ENCODE measurements at places on chromosomes 16 and 17.

DNA sequence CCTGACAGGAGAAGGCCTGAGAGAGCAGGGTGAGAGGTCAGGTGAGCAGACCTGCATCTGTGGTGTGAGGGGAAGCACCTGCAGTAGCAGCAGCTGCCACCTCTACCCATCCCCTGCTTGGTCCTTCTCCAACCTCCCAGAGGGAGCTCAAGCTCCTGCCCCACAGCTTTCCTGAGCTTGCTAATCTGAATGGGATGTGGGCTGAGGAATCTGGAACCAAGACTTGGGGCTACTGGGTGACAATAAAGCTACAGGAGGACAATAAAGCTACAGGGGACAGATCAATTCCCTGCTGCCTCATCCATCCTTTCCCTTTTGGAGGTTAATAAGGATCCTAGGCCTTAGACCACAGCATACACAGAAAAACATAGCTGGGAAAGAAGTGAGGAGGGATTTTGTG lies 4.9 kb upstream of the TBX4 start:
- no peak for DNase-seq

- no peak for DNase-seq
Observed at GRCh38 chr17:76142039-76142584, 1.1 kb upstream of the FOXJ1 start.

GRCh38 chr16:4683255-4684057 lies 9.9 kb upstream of the NUDT16L1 start:
- DNase-seq: no peak

DNA sequence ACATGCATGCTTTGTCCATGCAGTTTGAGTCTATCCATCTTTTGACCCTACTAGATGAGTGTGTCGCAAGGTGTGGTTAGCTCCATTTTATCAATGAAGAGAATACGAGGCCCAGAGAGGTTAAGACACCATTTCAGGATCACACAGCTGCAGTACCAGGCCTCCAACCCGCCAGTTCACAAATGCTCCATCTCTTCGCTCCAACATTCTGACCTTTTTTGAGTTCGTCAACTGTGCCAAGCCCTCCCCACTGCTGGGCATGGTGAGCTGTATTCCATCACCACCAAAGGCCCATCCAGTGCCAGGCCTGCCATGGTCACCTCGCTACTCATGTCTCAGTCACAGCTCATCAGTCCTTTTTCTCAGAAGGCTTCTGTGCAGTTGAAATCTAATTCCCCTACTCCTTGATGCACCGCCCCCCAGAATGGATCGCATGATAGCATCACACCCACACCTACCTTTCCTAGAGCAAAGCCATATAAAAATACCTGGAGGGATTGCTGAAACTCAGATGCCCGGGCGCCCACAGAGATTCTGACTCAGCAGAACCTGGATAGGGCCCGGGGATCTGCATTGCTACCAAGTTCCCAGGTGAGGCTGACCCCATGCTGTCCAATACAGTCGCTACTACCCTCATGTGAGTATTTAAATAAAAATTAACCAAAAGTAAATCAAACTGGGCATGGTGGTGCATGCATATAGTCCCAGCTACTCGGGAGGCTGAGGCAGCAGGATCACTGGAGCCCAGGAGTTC lies 38.0 kb downstream of the ZNF423 start:
- DNase-seq: no peak

- DNase-seq: no peak
Observed at GRCh38 chr16:83958137-83958845, 5.3 kb downstream of the OSGIN1 start.

- DNase-seq: no peak
Observed at GRCh38 chr16:12646490-12647274, 157.0 kb downstream of the CPPED1 start.

GRCh38 chr16:77788181-77789084 lies at the start of gene VAT1L:
VAT1L (plus strand) TSS chr16:77788564; CDS start chr16:77788683, 119 bp downstream.
- DNase-seq: no peak

DNA sequence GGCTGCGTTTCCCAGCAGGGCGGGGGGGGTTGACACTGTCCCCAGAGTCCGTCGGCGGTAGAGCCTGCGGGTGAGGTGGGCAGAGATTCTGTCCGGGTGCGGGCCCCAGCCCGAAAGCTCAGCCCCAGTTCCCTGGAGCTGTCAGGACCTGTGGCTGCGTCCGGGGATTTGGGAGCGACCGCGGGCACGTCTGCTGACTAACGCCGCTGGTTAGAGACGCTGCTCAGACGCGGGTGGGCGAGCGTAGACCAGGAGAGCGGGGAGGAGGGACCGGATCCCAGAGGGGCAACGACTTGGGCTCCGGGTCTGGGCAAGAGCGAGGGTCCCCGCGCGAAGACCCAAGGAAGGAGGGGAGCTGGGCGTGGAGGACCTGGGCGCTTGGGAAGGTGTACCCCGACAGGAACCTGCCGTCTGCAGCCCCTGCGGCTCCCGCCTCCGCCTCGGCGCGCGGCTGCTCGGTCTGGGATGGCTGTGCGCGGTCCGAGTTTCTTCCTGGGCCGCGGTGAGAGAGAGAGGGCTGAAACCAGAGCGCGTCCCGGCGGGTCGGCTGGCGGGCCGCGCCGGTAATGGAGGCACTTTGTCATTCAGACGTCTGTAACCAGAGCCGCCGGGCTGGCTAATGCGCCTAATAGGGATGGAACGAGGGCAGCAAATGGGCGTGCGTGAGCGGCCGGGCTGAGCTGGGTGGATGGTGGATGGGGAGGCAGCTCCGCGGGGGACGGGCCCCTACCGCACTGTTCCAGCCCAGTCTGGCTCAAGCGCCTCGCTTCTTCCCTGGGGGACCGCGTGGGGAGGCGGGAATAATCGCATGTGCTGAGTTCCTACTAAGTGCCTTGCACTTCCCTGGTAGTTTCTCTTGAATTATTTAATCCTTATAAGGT lies 2.3 kb downstream of the NGFR start:
- DNase-seq: peak; percentile 70

GRCh38 chr17:57085448-57086068 lies 512 bp downstream of the AKAP1 start:
- DNase-seq: peak; percentile 69

- DNase-seq: no peak
Observed at GRCh38 chr16:77359065-77359502, 75.8 kb downstream of the ADAMTS18 start.

DNA sequence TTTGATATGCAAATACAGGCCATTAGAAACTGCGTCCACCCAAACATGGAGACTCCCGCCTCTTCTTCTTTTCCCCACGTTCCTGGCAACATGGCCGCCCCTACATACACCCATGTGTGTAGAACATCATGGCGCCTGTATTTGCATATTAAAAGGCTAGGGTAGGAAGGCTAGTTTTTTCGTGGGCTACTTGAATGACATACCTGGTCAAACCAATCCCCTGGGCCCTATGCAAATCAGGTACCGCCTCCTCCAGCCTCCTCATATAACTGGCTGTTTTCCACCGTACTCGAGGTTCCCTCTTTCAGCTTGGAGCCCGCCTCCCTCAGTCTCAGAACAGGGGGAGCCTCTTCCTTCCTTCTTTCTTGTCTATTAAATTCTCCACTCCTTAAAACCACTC lies 840 bp upstream of the CD300LB start:
- DNase-seq: peak; percentile 5

GRCh38 chr16:2526135-2526534 lies 5.1 kb downstream of the CEMP1 start:
- DNase-seq: no peak

- DNase-seq: no peak
Observed at GRCh38 chr16:12089492-12090150, 113.1 kb downstream of the SNX29 start.

DNA sequence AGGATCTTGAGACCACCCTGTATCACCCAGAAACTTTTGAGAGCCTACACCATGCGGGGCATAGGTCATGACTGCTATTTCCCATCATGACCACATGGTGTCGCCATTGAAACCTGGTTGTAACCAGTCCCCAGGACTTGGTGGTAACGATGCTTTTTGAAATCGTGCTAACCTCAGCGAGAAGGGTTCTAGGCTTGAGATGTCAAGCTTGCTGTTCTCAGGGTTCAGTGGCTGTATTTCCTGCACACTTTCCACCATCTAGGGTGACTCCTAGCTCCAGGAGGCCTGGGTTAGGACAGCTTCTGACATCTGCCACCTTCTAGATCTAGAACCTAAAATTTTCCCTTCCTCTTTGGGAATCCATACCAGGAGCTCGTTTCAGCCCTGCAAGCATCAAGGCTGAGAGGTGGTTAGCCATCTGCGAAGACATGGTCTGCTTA lies 13.0 kb upstream of the SPNS3 start:
- DNase-seq: no peak

DNA sequence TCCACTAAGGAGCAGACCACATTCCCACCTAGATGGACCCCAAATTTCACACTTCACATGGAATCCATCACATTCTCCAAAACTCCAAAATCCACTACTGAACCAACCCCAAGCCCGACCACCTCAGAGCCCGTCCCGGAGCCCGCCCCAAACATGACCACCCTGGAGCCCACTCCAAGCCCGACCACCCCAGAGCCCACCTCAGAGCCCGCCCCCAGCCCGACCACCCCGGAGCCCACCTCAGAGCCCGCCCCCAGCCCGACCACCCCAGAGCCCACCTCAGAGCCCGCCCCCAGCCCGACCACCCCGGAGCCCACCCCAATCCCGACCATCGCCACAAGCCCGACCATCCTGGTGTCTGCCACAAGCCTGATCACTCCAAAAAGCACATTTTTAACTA lies 1.6 kb downstream of the GP1BA start:
- DNase-seq: no peak

GRCh38 chr16:82187829-82188228 lies 17.8 kb upstream of the MPHOSPH6 start:
- no peak for DNase-seq

DNA sequence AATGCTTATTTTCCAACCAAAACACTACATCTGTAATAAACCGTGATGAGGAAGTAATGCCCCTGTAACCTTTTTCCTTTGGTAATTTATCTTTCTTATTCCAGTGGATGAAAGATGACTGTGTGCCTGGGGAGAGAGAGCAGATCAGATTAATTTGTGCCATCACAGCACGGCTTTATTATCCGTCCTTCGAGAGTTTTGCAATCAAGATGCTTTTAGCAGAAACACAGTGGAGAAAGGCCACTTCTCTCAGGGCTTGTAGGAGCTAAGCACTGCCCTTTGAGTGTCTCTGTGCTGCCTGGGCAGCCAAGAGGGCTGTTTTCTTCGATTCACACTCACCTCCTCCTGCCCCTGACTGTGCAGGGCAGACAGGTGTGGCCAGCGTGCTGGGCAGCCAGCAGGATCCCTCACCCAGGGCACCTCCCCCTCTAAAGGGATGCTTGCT lies 190.2 kb downstream of the PRKCA start:
- no peak for DNase-seq

DNA sequence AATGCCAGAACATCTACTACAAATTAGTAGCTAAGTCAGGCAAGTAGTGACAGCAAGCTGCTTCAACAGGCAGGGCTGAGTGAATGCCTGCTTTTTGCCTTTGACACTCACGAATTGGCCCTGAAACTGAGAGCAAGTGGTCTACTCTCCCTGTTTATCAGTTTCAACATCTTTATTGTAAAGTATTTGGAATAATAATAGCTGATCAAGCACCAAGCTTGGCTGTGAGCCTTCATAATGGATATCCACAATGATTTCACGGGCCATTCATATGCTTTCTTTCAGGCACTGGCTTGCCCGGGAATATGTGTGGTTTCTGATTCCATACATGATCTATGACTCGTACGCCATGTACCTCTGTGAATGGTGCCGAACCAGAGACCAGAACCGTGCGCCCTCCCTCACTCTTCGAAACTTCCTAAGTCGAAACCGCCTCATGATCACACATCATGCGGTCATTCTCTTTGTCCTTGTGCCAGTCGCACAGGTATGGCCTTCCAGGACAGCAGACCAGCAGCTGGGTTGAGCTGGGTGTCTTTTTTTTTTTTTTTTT lies 5.2 kb downstream of the TLCD3A start:
- DNase-seq: no peak

DNA sequence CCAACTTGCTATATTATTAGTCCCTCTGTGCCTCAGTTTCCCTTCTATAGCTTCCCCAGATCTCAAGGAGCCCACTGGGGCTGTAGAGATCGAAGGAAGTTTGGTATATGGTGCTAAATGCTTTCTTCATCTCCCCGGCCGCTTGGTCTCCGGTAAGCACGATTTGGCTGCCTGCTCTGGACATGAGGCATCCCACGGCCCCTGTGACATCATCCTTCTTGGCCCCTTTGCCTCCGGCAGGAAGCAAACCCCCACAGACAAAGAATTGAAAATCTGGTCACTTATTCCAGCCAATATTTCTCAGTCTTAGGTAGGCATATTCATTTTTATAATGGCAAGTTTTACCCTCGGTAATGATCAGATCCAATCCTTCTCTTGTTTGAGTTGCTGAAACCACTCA lies 65.8 kb downstream of the WSCD1 start:
- DNase-seq: peak; percentile 11

- DNase-seq: no peak
Observed at GRCh38 chr17:55086635-55087058, 118.1 kb downstream of the STXBP4 start.

DNA sequence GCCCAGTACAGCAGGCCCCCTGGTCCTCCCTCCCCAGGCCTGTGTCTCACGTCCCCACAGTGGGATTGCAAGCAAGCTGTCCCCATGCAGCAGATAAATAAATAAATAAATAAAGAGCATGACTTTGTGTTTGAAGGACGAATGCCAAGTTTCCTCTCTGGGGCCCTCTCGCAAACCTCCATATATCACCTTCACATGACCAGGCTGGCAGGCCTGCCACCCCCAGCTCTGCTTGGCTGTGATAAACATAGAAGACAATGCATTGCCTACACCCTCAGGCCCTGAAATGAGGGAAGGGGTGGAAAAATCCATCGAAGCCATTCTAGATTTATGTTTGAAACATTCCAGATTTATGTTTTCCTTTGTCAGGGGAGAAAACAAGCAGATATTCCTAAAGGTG lies 107.3 kb downstream of the CCT6B start:
- no peak for DNase-seq

- DNase-seq: no peak
Observed at GRCh38 chr16:86680661-86681030, 102.3 kb downstream of the FOXL1 start.

- DNase-seq: no peak
Observed at GRCh38 chr16:12925026-12925800, 23.8 kb downstream of the SHISA9 start.

- no peak for DNase-seq
Observed at GRCh38 chr17:39703913-39704312, 4.0 kb downstream of the ERBB2 start.

- no peak for DNase-seq
Observed at GRCh38 chr16:27346819-27347218, 33.0 kb downstream of the IL4R start.

DNA sequence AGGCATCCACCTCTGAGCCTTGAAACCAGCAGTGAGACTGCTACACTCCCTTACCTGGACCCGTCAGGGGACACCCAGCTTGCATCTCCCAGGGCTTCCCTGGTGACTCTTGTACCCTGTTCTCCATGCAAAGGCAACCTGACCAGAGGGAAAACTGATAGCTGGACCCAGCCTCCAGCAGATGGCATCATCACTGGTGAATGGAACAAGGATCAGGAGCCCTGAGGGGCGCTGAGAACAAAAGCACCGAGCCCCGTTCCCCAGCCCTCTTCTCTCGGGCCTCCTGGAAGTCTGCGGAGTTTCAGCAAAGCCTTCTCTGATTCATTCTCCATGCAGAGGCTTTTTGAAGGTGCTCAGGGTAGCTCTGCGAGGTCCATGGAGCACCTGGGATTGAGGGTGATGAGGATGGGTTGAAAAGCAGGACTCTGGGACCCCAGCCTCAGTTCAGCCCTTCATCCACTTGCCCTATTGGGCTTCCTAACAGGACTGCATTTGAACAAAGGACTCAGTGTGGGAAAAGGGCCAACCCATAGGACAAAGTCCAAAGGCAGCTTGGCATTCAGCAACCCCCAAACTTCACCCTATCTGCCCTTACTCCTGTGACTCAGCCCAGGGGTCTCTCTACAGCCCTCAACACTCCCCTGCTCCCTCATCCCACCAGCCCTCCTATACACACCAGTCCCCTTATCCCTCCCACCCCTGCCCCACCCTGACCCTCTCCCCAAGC lies 45.0 kb upstream of the LHX1 start:
- no peak for DNase-seq
